ENCODE measurements at places on chromosomes 3 and 15. TPM values are rescaled to one million over a fixed set of nuclear protein-coding genes. Genes with fewer than 3 reads are reported as not detected.

GRCh38 chr3:139180489-139180888 lies 135.8 kb upstream of the PRR23C start:
- peaks cover 10% of the 10 kb centered on the region for H3K4me1 ChIP-seq
- H3K36me3 ChIP-seq: no peaks in the 10 kb centered on the region
- H3K27ac ChIP-seq: no peak overlapping the region
- no peak for DNase-seq
- no peaks in the 10 kb centered on the region for H3K27me3 ChIP-seq

DNAJA4 gene
- 8.2 TPM for total RNA-seq

DNA sequence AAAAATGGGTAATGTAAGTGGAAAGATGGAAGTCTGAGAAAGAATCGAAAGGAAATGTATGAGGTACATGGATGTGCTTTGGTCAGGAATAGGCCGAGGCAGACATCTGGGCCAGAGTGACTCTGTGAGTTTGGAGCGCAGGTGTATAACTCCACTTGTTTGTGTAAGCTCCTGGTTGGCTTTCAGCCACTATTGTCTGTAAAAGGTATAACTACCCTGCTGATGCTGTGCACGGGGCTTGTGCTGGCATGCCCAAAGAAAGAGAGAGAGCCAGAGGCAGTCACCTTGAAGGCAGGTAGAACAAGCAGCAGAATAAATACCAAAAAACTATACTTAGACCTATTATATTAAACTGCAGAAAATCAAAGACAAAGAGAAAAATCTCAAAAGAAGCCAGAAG lies 32.7 kb upstream of the CD96 start:
- no peak for DNase-seq
- H3K4me1 ChIP-seq: no peaks in the 10 kb centered on the region
- no peak overlapping the region for H3K27ac ChIP-seq
- no peak overlapping the region for H3K4me3 ChIP-seq
- H3K27me3 ChIP-seq: no peaks in the 10 kb centered on the region
- no peaks in the 10 kb centered on the region for H3K36me3 ChIP-seq

DNA sequence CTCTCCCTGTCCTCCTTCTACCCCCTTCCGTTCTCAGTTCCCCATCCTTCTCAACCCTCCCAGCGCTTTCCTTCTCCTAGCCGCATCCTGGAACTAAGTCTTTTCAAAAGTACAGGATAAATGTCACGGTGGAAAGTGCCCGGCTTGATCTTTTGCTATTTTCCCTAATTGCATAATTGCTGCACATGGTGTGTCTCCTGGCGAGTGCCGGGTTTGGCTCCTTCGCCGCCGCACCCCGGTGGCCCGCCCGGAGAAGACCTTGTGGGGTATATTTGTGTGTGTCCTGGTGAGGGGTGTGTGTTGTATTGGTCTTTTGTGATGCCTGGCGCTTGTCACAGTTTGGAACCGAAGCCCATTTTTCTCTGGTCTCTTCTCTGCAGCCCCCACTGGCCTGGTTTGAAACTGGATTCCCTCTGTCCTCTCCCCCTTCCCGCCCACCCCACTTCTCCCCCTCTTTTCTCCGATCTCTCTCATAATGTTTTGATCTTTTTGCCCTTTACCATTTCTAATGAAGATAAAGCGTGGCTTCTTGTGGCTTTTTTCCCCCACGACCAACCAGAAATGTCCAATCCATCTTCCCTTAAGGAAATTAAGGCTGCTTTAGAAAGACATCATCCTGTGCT lies 692 bp downstream of the UBE2E2 start:
- DNase-seq: peak; percentile 36
- no peaks in the 10 kb centered on the region for H3K36me3 ChIP-seq
- H3K4me1 ChIP-seq: peaks cover 2% of the 10 kb centered on the region
- H3K27me3 ChIP-seq: no peaks in the 10 kb centered on the region

CLSTN2 gene
- total RNA-seq: 103 TPM

GRCh38 chr3:81545572-81545971 lies 215.9 kb downstream of the GBE1 start:
- no peak overlapping the region for H3K27ac ChIP-seq
- no peaks in the 10 kb centered on the region for H3K36me3 ChIP-seq
- DNase-seq: no peak
- H3K4me1 ChIP-seq: no peaks in the 10 kb centered on the region

Data from ovary (tissue), 10 donors.